ENCODE measurements at places on chromosomes 1 and 21.

GRCh38 chr21:42669041-42669440 is 15.6 kb downstream of the PDE9A start:
- DNase-seq: peak; percentile 14

GRCh38 chr1:12567288-12567819 is 50.7 kb downstream of the DHRS3 start:
- DNase-seq: no peak

GRCh38 chr1:201538612-201539551 is at the start of gene NAV1:
NAV1 (plus strand) TSS chr1:201539127; CDS start chr1:201622885, 83,758 bp downstream.
- DNase-seq: peak; percentile 94

GRCh38 chr1:100921110-100921706 is 25.3 kb downstream of the SLC30A7 start:
- DNase-seq: peak; percentile 65

DNA sequence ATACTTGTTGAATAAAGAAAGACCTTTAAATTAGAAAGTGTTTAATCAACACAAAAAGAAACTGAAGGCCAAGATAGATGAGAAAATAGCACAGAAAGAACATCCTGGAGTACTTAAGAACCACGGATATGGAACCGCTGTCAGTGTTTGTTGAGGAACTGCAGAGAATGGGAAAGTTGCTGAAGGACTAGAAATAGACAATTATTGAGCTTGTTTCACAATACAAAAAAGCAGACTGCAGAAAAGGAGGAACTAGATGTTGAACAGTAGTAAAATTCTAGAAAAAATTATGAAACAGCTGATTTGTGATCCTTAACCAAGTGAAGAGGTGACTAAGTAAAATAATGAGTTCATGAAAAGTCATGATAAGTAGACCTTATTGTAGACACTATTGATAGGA is 29.7 kb downstream of the MYSM1 start:
- DNase-seq: no peak

Measured in GM23248 (cell line).